ENCODE measurements at places on chromosomes 6 and 20.

GRCh38 chr6:150676344-150676743 is 76.7 kb downstream of the PLEKHG1 start:
- no peak for DNase-seq

- peak; percentile 79 for DNase-seq
These were observed 24.1 kb upstream of the MAP3K7 start for GRCh38 chr6:90610751-90611542.

GRCh38 chr20:10551732-10552724 is 116.9 kb downstream of the SLX4IP start:
- DNase-seq, result no peak

GRCh38 chr6:36844232-36845170 is 5.3 kb upstream of the CPNE5 start:
- DNase-seq, result no peak

- no peak for DNase-seq
These were observed 498.3 kb upstream of the AGPAT4 start for GRCh38 chr6:161772176-161772575.

DNA sequence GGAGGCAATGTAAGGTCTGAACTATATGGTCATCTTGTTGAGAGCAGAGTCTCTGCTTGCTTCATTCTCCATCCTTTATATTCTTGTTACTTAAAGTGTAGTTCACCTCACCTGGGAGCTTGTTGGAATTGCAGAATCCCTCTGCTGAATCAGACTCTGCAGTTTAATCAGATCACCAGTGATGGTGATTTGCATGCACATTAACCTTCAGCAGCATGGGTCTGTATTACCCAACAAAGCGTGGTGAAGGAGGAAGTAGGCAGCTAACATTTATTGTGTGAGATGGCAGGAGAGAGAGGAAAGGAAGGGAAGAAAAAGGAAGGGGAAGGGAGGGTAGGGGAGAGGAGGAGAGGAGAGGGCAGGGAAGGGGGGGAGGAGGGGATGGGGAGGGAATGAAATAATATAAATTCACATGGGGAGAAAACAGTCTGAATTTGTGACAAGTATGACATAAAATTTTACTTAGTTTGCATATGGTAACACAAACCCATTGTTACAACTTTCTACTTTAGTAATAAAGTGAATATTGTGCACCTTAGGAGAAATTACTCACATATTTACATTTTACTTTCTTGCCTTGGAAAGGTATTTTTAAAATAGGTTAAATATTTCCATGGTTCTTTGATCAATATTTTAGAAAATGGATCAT is 740.7 kb downstream of the DHX35 start:
- DNase-seq, result no peak

DNA sequence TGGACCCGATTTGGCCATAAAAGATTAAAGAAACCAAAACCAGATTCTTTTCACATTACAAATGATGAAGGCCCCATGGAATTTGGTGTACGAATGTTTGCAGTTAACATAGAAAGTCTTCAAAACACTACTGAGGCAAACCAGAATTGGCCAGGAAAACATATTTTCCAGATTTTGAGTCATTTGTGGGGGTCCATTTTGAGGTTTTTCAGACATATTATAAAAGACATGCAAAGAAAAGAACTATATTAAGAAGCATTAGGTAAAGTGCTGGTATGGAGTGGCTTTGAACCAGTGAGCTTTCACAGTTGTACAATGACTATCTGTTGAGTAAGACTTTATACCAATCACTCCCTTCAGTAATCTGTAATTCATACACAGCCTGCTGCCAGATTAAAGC is 168.9 kb upstream of the COL21A1 start:
- DNase-seq, result no peak
